ENCODE measurements at places on chromosomes 3 and 15.

DNA sequence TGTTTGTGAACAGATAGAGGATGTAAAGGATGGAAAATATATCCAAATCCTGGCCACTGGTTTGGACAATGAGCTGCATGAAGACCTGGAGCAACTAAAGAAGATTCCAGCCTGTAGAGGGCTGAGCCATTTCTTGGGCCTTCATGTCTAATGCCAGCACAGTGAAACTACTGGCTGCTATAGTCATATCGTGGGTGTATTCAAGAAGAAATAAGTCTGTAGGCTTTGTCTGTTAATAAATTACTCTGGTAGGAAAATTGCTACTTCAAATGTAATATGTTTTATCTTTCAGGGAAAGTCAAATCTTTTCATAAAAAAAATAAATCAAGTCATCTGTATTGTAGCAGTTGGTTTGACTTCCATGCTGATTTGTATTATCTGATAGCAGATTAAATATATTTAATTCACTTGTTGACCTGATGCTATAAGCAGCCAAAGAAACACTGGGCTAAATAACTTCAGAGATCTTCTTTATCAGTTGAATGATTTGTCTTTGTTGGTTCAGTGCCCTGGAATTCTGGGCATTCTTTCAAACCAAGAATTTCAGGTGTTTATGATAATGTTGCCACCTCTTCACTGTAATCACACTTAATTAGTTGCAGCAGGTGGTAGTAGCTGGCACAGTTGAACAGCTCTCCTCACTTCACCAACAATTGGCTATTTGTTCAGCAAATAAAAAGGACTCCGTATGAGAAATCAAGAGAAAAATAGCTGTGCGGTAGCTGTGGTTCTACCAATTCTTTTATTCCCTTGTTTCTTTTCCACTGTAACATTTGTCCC is 1109.5 kb downstream of the NSUN3 start:
- DNase-seq = no peak

DNA sequence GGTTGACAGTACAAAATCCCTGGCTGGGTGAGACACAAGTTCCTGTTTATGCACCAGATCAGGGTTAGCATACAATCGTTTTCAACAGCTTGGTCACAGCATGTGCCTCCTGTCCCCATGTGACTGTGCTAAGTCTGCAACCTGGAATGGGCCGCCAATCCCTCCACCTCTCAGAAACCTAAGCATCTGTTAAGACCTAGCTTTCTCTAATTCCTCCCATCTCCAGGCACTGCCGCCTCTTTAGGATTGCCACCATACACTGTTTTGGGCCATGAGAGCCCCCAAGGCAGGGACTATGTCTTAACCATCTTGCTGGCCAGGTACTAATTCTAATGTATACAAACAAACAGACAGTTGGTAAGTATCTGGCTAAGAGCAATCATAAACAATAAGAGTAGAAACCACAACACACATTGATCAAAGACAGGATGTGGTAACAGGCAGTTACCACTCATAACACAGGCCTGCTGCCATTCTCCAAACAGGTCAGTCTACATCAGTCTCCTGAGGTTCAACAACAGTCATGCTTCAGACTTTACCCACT is 25.6 kb downstream of the SEC22C start:
- DNase-seq = no peak

DNA sequence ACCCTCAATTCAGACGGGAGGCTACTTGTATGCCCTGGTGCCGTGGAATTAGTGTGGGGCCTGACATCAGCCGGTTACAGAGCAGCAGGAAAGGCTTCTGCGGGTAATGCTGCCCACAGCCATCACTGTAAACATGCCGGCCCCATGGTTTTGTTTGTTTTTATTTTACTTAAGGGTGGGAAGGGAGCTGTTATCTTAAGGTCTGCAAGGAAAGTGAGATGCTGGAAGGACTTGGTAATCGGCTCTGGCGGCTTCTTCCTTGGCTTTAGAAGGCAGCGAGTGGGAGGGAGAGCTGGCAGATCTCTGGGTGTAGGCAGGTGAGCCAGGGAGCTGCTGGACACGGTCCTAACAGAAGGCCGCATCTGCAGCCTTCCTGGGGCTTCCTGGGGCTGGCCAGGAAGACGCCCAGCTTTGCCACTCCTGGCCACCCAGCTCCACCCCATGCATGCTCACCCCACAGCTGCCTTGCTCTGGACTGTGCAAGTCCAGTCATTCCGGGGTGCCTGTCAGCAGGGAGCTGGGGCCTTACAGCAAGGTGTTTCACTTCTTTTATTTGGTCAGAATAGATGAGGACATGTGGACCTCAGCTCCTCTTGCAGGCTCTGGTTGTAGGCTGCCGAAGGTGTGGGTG is 54.1 kb upstream of the FURIN start:
- peak; percentile 38 for DNase-seq

DNA sequence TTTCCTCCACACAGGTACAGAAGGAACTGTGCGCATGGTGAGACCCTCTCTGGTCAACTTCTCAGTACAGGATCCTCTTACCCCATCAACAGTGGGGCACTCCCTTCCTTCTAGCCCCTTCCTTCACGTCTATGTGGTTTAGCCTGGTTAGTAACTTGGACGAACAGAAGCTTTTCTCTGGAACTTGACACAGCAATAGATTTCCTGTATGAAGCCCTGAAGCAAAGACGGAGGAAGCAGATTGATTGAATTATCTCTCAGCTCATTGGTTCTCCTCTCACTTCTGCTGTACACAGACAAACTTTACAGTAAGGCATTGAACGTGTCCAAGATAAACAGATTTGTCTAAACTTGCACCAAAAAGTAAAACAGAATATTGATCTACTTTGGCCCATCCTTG is at the start of gene CD200R1:
TSS of gene CD200R1 (minus strand) at position 210 of the 400 bp plus-strand sequence. CDS start 246 bp downstream, outside the sequence.
- DNase-seq = no peak

DNA sequence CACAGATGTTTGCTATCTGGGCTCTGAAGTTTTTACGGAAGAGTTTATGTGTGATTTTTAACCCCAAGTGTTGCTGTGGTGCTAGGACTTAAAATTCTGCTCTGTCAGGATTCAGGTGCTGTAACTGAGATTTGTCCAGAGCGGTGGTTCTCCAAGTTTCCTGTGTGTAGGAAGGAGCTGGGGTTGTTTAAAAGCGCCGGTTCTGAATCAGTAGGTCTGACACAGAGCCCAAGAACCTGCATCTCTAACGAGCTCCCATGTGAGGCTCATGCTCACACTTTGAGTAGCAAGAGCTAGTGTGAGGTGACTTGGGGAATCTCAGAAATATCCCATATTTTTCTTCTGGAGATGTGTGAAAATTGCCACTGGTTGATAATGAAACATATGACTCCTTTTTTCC is 325.5 kb downstream of the SATB1 start:
- peak; percentile 15 for DNase-seq

DNA sequence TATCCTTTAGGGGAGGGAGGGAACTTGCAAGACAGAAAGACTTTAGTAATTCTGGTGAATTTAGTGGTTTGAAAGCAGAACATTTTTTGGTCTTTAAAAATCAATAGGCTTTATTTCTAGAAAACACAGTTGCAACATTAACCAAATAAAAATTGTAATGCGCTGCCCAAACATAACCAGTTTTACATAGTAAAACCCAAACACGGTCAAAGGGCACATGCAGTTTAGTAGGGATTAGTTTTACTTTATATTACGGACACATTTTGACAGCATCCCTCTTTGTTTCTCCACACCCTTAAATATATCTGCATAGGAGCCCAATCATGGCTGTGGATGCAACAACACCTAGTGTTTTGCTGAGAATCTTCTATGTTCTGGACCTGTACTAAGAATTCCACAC is 156.7 kb downstream of the NR2F2 start:
- no peak for DNase-seq

DNA sequence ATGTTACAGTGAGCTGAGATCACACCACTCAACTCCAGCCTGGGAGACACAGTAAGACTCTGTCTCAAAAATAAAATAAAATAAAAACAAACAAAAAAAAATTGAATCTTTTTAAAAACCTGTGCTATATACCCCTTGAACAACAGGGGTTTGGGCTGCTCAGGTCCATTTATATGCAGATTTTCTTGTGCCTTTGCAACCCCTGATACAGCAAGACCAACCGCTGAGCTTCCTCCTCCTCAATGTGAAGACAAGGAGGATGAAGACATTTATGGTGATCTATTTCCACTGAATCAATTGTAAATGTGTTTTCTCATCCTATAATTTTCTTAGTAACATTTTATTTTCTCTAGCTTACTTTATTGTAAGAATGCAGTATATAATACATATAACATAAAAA is 831.0 kb upstream of the ARPP21 start:
- DNase-seq = no peak

GRCh38 chr3:140376136-140376889 is 301.6 kb upstream of the TRIM42 start:
- DNase-seq = no peak

- DNase-seq = no peak
Measured at GRCh38 chr3:198070871-198071270, 110.9 kb downstream of the LMLN start.
